Aorta (tissue), 5 donors: ENCODE measurements at places on chromosomes 7 and 10. TPM values are rescaled to one million over a fixed set of nuclear protein-coding genes. Genes with fewer than 3 reads are reported as not detected.

- H3K27me3 ChIP-seq = no peaks in the 10 kb centered on the region
- H3K4me3 ChIP-seq = no peak overlapping the region
- DNase-seq = no peak
- peaks cover 2% of the 10 kb centered on the region for H3K36me3 ChIP-seq
These were observed 179.3 kb downstream of the WNT2 start for GRCh38 chr7:117143580-117143979.

- H3K36me3 ChIP-seq = no peaks in the 10 kb centered on the region
- H3K27me3 ChIP-seq = no peaks in the 10 kb centered on the region
- no peak overlapping the region for H3K27ac ChIP-seq
- H3K4me3 ChIP-seq = no peak overlapping the region
These were observed 724.2 kb downstream of the SORCS1 start for GRCh38 chr10:106440355-106440754.

DNA sequence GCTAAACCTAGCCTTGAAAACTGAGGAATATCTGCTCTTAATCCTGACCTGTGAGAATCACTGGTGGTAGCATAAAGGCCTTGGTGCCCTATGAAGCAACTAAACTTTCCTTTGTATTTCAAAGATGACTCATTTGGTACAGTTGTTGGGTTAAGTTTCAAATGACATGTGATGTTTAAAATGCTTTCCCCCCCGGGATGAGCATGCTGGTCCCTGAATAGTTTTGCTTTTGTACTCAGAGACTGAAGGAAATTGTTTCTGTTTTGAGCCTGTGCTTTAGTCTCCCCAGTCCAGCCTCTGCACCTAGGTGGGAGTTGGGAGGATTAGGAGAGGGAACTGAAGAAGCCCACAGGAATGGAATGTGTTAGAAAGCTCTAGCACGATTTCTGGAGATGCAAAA, 258.9 kb upstream of the NPY start:
- no peak for DNase-seq
- no peaks in the 10 kb centered on the region for H3K36me3 ChIP-seq
- H3K4me3 ChIP-seq = no peak overlapping the region
- no peaks in the 10 kb centered on the region for H3K27me3 ChIP-seq
- H3K4me1 ChIP-seq = no peaks in the 10 kb centered on the region

- no peaks in the 10 kb centered on the region for H3K36me3 ChIP-seq
- H3K4me1 ChIP-seq = no peaks in the 10 kb centered on the region
- H3K27ac ChIP-seq = no peak overlapping the region
- no peaks in the 10 kb centered on the region for H3K27me3 ChIP-seq
- H3K4me3 ChIP-seq = no peak overlapping the region
These were observed 45.2 kb downstream of the EXOC4 start for GRCh38 chr7:133298080-133298479.

GRCh38 chr10:65126288-65126687, 1605.1 kb downstream of the REEP3 start:
- no peaks in the 10 kb centered on the region for H3K4me1 ChIP-seq
- no peak overlapping the region for H3K27ac ChIP-seq
- no peak for DNase-seq
- no peaks in the 10 kb centered on the region for H3K36me3 ChIP-seq

DNA sequence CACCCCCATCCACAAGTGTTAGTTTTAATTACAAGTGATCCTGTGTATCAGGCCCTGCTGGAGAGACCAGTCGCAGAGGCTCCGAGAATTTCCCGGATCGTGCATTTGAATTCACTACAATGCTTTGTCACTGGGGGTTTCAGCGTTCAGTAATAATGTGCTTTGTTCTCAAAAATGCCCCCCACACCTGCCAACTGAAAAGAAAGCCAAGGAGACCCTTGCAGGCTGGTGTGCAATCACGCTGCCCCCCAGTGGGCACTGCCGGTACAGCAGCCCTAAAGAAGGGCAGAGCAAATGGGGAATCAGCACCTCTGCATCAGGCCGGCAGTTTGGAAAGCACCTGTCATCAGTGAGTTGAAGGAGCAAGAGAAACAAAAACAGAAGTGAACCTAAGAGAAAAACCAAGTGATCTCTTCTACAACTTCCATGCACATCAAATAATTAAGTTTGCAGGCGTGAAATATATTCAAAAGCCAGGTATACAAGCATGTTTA, 177.6 kb downstream of the PARD3 start:
- no peak overlapping the region for H3K27ac ChIP-seq
- H3K4me3 ChIP-seq = no peak overlapping the region
- peak; percentile 88 for DNase-seq
- no peaks in the 10 kb centered on the region for H3K36me3 ChIP-seq

GRCh38 chr10:114166043-114166442, 8.0 kb downstream of the CCDC186 start:
- H3K27me3 ChIP-seq = no peaks in the 10 kb centered on the region
- H3K4me3 ChIP-seq = no peak overlapping the region
- no peaks in the 10 kb centered on the region for H3K36me3 ChIP-seq
- H3K27ac ChIP-seq = no peak overlapping the region
- no peaks in the 10 kb centered on the region for H3K4me1 ChIP-seq

- no peak overlapping the region for H3K27ac ChIP-seq
- H3K27me3 ChIP-seq = no peaks in the 10 kb centered on the region
- H3K4me3 ChIP-seq = no peak overlapping the region
- H3K36me3 ChIP-seq = no peaks in the 10 kb centered on the region
- DNase-seq = no peak
These were observed 828.6 kb upstream of the GHITM start for GRCh38 chr10:83310688-83311087.

ELOVL3 gene
- total RNA-seq = not detected

MMP21 gene
- 0.16 TPM for total RNA-seq

EPC1 gene
- 42.4 TPM for total RNA-seq

ARHGEF35 gene
- 4.6 TPM for total RNA-seq

AGAP3 gene
- 115 TPM for total RNA-seq

ERVW-1 gene
- total RNA-seq = not detected
